ENCODE measurements at places on chromosomes 3 and 15.

- DNase-seq = no peak
Measured at GRCh38 chr3:99508191-99508590, 130.2 kb upstream of the COL8A1 start.

DNA sequence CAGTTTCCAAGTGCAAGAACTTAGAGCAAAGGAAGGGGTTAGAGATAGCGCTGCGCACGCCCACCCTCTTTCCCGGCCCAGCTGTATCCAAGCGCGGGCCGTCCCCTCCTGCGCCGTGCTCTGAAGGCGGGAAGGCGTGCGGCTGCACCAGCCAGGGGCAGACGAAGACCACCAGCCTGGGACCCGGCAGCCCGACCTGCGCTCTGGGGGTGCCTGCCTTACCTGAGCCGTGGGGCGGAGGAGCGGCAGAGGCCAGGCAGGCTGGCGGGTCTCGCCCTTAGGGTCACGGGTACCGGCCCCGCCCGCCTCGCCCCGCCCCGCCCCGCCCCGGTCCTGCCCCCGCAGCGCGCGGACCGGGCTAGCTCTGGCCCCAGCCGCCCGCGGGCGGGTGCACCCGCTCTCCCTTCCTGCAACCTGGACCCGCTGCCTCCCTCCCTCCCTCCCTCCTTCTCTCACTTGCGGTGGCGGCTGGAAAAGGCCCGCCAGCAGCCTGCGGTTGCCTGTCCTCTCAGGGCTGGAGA lies at the start of gene WDR72:
Gene WDR72, minus strand, starts transcription at position 253 of the 521 bp plus-strand sequence. CDS start 26,514 bp downstream, outside the sequence.
- DNase-seq = no peak

GRCh38 chr3:110070161-110070916 lies 733.0 kb upstream of the DPPA4 start:
- DNase-seq = no peak

DNA sequence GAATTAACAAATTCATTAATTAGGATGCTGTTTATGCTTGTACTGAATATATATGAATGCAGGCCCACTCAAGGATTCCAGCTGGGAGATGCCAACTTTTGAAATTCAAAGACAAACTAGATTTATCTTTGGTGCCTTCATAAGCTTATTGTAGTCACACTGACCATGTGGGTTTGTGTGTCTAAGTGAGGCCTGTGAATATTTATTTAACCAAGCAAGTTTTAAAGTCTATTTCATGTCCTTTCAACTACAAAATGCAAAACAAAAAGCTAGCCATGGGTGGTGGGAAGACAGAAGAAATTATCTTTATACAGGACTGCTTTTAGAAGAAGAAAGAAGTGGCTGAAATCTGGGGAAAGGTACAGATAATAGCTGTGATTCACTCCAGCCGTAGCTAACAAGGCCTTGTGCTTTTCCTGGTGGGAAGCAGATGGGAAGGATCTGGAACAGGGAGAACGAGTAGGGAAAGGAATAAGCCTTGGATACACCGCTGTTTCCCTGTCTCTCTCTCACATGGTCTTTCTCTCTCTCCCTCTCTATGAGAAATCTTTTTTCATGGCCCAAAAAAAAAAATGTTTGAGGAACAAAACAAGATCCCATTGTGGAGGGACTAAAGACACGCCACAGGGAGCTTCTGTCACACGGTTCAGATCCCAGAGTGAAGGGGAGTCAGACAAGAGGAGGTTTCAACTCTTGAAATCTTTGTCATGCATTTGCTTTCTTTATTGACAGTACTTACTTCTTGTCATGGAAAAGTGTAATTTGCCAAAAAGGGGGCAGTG lies 225.5 kb downstream of the RORA start:
- DNase-seq = no peak

- no peak for DNase-seq
Measured at GRCh38 chr3:36380221-36381031, at the start of gene STAC. STAC (plus strand) TSS chr3:36380504; CDS start chr3:36380644, 140 bp downstream.

DNA sequence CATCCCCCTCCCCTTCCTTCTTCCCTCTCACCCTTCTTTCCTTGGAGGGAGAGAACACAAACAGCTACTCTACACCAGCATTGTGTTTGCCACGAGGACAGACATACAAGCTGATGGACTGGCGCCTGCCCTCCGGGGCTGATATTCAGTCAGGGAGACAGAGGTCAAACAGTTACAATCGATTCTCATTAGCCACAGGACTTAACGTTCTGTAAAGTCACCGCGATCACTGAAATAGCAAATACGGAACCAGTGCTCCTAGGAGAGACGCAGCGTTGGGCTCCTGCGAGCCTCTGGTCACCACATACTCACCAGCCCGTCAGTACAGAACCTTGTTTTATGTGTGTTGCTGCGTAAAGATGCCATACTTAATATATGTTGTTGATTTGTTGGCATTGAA lies 108.8 kb downstream of the LRRK1 start:
- no peak for DNase-seq

DNA sequence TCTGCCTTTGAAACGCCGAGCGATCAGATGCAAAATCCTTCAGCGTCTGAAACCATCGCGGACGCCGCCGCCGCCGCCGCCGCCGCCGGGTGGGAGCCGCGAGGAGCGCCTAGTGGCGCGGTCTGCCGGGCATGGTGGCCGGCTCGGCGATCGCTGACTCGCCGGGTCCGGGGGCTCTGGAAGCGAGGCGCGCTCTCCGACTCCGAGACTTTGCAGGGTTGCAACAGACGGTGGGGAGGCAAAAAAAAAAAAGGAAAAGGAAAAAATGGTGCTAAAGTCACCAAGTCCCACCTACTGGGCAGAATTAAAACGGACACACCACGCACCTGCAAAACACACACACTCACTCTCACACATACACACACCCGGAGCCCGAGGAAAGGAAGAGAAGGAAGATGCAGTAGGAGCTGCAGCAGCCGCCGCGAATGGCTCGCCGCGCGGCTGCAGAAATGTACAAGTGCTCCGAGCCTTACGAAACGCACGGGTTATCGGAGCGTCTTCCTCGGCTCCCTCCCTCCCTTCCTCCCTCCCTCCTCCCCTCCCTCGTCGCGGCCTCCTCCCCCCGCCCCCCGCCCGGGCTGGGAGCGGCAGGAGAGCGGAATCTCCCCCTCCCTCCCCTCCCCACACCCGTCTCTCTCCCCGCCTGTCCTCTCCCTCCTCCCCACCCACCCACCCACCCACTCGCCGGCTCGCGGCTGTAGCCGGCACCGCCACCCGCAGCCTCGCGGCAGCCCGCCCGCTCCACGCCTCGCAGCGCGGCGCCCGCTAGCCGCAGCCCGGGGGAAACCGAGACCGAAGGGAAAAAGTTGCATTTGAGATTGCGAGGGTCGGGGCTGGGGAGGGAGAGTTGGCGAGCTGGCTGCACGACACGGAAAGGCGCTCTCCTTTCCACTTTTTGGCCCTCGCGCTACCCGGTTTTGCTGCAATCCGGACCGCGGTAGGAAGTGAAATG lies at the start of gene NTRK3:
Gene NTRK3, minus strand, starts transcription at position 461 of the 952 bp plus-strand sequence. CDS start 586 bp downstream, outside the sequence.
- no peak for DNase-seq

DNA sequence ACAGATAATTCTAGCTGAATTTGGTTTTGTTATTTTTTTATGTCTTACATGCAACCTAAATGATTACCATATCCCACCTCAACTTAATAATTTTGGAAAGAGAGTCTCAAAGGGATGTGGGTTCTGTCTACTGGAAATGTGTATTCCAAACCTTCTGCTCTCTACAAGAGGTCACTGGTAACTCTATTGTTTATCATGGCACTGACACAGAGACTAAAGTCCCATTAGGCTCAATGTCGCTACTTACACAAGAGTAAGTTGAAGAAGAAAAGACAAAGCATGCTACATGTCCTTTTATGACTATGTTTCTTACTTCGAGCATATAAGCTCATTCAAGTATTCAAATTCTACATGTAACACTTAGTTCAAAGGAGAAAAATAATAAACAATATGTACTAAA lies 460.3 kb upstream of the EPHA6 start:
- DNase-seq = no peak

DNA sequence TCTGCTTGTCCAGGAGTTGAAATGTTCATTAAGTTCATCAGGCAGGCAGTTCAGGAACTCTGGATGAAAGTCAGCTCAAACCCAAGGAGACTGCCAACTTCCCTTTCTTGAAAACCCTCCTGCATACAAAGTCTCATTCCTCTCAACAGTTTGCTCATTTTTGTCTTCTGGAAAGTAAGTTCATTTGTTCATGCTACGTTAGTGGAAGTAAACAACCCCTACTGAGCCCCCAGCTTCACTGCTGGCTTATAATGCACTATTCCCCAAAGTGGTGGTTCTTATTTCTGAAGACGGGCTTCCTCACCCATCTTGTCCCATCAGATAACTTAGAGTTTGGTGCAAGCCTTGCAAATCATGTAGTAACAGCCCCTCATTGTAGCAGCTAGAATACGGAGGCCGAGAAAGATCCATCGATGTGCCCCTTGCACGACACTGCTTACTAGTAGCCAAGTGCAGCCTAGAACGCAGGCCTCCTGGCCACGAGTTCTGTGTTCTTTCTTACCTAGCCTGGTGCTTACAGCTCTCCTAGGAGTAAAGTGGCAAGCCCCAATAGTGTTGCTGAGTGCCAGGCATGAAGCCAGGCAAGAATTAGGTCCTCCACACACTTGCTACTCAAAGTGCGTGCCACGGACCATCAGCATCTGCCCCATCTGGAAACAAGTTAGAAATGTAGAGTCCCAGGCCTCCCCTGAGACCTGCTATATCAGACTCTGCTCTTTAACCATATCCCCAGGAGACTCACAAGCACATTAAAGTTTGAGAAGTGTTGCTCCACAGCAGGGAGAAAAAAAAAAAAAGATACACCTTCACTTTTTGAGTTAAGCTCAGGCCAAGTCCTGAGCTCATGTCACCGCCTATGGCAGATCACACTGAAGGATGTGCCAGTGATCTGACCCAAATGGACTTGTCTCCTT lies 82.5 kb downstream of the RFTN1 start:
- DNase-seq = no peak

Measured in stimulated activated CD8-positive, alpha-beta memory T cell treated with anti-CD3 and anti-CD28 coated beads, Interleukin-7, amount 100 ng/mL, for 1 hour (primary cell).